ENCODE measurements at places on chromosomes 3 and 15. TPM values are rescaled to one million over a fixed set of nuclear protein-coding genes. Genes with fewer than 3 reads are reported as not detected.

ACTR8 gene
- 54.5 TPM for total RNA-seq

DNA sequence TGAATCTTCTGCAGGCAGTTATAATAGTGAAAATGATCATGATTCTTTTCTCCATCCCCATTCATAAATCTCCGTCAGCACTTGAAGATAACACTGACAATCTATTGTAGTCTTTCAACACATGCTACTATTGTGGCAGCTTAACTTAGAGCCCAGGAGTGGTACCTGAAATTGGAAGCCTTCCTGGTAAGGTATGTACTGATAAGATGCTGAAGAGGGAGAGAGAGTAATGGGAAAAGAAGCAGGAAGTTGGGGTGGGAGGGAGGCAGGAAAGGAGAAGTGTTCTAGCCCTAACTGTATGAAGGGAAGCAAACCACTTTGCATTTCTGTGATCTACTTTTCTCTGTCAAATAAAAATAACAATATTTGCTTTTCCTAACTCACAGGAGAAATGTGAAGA, 197.4 kb upstream of the RORA start:
- no peak for DNase-seq

DNA sequence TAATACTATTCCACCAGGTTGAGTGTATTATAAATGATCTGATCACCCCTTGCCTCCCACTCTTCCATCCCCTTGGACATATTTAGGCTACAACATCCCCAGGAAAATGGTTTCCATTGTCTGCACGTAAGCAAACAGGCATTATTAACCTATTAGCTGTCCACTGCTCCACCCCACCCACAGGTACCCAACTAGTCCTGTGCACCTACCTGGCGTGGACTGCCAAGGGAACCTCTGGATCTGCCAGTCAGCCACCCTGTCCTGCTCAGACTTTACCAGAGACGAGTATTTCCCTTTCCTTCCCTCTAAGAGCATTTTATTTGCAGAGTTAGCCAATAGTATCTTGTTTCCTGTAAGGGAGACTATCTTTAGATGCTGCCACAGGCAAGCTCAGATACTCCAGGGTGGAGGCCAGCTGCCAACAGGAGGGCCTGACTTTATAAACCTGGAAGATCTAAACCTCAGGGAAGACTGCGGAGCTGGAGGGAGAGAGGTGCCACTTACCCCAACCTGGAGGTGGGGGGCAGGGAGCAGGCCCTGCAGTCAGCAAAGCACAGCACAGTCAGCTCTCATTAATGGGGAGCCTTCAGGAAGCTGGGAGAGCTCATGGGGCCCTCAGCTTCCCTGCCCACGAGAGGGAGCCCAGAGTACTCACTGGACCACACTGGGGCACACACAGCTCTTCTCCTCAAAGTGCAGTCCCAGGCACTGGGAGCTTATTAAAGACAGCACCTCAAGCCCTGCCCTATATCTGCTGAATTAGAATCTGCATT, at the start of gene CX3CR1:
TSS of gene CX3CR1 (minus strand) at position 292 of the 773 bp plus-strand sequence. CDS start 13,527 bp downstream, outside the sequence.
- DNase-seq, result no peak

DNA sequence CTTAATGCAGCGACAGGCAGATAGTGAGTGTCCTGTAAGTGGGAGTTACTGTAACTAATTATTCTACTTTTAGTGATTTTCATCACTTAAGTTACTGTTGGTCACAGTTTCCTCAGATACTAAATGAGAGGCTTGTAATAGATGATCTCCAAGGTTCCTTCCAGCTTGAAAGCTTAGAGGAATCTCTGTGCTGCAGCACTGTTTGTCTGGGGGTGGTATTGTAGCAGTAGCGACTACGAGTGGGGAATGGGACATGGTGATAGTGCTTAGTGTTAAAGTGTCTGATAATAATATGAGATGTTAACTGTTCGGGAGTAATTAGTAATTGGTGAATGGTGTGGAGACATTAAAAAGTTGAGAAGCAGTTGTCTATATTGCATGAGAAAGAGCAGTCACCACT, 12.4 kb downstream of the PPP4R2 start:
- no peak for DNase-seq

DNA sequence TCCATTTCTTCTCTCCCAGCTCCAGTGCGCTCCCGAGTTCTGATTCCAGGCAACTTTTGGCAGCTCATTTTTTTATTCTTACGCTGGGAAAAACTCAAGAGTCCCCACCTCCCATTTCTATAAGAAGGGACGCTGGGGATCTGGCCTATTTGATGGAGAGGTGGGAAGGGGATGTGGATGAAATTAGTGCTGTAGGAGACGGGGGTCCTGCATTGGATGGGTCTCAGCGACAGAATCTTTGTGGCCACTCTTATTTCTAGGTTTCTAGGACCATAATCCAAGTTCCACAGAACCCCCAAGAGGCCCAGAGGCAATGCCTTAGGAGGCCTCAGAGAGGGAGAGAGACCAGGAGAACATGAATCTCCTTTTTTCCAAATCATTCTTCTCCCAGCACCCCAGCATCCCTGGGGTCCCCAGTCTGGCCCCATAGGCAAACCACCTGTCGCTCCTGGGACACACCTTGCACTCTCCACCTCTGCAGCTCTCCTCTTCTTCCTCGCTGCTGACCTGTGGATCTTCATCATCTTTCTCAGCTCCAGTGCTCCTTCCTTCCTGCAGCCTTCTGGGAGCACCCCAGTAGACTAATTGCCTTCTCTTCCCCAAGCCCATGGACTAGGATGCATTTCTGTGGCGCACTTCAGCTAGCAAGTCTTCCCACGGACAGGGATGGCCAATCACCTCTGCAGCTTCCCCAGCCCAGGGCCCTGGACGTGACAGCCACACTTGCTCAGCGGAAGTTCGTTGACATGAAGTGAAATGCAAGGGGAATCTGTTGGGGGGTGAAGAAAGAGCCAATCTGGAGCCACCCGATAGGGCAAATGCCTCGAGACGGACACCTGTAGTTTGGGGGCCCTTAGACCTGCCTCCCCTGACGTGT, 100.1 kb upstream of the ALDH1A3 start:
- DNase-seq, result peak; percentile 1

- DNase-seq, result no peak
Observed at GRCh38 chr3:20245781-20246180, 59.8 kb upstream of the SGO1 start.

- no peak for DNase-seq
Observed at GRCh38 chr15:57762302-57762701, 55.8 kb downstream of the POLR2M start.

GRCh38 chr15:95591886-95592285, 738.6 kb upstream of the NR2F2 start:
- no peak for DNase-seq

- DNase-seq, result no peak
Observed at GRCh38 chr3:25727316-25727715, 55.9 kb downstream of the NGLY1 start.

- no peak for DNase-seq
Observed at GRCh38 chr3:34377961-34378360, 579.5 kb downstream of the PDCD6IP start.

DNA sequence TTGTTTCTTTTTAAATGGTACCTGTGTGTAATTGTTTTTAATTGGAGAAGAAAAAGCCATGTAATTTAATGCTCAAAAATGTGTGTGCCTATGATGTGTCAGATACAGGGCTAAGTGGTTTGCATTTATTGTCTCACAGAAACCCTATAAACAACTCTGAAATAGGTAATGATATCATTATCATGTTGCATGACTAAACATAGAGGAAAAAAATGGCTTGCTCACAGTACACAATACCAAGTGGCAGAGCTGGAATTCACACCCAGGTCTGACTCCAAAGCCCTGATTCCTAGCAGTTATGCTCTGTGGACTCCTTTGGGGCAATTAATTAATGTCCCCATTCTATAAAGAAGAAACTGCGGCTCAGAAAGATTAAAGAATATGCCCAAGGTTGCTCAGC, 237.4 kb upstream of the TRIM42 start:
- no peak for DNase-seq

GRCh38 chr3:177596248-177596815, 399.1 kb upstream of the TBL1XR1 start:
- DNase-seq, result peak; percentile 29

DNA sequence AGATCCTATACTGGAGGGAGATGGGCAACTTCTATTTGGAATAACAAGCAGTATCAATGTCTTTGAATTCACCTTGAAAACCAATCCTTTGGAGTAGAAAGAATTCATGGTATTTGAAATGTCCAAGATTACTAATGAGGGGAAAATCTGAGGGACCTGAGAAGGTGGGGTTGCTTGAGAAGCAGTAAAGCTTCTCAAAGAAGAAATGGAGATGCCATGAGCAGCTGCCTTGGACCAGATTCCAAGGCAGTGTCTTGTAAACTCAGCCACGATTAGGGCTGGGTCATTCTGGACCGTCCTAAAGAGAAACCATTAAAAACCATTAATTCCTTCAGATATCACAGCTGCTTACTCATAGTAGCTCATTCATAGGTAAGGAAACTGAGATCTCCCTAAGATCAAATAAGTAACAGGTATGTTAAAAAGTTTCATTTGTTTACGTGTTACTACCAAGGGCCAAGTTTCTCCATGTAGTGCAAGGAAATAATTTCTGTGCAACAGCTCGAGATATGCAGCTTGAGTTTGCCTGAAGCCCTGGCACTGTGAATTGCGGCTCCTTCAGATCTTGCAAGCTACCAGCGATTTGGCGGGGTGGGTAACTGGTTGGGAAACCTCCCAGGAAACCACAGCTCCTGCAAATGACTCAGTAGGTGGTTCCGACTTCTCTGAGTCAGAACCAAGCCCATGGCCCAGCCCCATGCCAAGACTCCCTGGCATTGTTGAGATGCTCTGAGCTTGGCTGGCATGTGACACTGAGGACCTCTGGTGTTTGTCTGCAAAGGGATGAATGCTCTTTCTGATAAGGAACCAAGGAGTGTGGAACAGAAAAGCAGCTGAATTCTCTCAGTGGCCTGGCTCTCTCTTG, 296.8 kb downstream of the RORA start:
- DNase-seq, result peak; percentile 16

- no peak for DNase-seq
Observed at GRCh38 chr3:50167841-50168209, 12.7 kb downstream of the SEMA3F start.

DNA sequence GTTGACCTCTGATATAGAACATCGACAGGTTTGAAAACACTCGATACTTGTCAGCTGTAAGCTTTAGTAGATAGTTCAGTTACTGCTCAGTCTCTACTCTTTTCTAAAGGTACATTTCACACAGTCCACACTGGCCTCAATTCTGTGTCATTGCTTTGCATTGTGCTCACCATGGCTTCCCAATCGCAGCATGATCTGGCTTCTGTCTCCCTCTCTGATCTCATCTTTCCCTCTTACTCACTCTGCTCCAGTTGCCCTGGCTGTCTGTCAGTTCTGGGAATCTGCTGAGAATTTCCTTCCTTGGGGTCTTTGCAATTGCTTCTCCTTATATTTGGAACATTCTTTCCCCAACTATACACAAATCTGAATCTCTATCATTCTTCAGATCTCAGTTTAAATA, 80.6 kb downstream of the GTF2E1 start:
- no peak for DNase-seq

GRCh38 chr3:181362378-181362777, 349.3 kb upstream of the SOX2 start:
- DNase-seq, result no peak

DNA sequence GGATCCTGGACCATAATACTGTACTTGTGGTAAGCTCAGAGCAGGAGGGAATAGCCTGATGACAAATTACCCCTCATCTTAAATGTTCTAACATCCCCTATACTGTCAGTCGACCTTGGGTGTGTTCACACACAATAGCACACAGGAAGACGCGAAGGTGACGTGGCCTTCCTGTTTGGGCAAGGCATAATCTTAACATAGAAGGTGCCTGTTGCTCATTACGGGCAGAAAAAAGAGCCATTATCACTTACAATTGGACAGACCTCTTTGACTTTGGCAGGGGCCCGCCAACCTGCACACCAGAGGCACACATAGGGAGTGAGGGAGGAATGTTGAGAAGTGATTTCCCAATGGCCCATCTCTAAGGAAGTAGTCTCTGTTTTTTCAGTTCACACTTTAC, 144.2 kb downstream of the ANO10 start:
- DNase-seq, result no peak

DNA sequence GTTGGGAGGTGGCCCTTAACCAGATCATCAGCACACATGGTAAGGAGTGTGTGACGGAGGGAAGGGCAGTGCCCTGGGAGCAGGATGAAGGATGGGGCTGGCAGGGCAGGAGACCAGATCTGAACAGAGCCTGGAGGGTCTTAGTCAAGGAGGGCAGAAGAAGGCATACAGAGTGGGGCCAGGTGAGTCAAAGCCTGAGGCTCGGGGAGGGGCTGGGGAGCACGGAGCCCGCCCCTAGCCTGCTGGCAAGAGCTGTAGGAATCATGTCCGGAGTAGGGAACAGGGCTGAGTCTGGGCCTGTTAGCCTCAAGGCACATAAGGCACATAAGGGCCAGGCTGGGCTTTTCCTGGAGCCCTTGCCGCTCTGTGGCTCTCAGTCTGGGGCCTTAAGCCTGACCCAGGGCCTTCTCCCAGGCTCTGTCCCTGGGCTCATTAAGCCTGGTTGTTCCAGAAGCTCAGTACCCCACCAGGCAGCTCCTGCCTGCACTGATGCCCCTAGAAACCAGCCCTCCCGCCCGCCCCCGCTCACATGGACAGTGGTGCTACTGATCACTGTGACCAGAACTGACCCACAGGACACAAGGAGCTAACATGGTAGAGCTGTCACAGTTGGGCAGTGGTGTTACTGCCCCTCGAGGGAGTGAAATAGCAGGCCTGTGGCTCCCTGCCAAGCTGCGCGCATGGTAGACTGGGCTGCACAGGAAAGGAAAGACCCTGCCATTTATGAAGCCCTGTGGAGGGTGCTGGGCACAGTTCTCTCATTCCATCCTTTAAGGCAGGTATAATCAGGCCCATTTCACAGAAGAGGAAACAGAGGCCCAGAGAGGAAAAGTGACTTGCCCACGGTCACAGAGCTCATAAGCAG, 14.6 kb downstream of the ISG20 start:
- no peak for DNase-seq

GRCh38 chr3:154040283-154040682, 80.9 kb upstream of the ARHGEF26 start:
- DNase-seq, result no peak

DNA sequence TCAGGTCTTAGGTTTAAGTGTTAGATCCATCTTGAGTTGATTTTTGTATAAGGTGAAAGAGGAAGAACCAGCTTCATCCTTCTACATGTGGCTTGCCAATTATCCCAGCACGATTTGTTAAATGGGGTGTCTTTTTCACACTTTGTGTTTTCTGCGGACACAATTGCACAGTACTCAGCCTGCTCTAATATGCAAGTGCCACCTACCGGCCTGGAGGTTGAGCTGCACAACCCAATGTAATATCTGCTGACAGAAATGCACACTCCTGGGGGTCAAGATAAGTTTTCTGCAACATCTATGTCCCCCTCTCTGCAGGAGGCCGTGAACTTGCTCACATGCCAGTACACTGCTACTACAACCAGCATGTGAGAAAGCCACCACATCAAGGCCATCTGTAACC, 791.9 kb upstream of the ROBO1 start:
- no peak for DNase-seq
